ENCODE measurements at places on chromosomes 11 and 22.

DNA sequence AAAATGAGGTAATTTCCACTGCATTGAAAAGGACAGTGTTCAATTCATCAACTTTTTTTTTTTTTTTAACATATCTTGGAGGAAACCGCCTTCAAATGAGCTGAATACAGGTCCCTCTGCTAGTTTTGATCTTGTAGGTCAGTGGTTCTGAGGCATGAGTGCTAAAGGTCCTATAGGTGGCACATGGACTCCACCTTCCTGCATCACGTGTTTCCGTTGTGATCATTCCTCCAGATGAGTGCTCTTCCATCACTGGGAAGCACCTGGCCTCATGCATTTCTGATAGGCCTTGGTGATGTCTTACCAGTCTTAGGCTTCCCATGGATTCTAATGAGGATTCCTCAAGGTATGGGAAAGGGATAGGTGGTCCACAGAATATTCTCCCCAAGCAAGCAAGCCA lies 37.8 kb downstream of the FDX1 start:
- DNase-seq, result no peak

DNA sequence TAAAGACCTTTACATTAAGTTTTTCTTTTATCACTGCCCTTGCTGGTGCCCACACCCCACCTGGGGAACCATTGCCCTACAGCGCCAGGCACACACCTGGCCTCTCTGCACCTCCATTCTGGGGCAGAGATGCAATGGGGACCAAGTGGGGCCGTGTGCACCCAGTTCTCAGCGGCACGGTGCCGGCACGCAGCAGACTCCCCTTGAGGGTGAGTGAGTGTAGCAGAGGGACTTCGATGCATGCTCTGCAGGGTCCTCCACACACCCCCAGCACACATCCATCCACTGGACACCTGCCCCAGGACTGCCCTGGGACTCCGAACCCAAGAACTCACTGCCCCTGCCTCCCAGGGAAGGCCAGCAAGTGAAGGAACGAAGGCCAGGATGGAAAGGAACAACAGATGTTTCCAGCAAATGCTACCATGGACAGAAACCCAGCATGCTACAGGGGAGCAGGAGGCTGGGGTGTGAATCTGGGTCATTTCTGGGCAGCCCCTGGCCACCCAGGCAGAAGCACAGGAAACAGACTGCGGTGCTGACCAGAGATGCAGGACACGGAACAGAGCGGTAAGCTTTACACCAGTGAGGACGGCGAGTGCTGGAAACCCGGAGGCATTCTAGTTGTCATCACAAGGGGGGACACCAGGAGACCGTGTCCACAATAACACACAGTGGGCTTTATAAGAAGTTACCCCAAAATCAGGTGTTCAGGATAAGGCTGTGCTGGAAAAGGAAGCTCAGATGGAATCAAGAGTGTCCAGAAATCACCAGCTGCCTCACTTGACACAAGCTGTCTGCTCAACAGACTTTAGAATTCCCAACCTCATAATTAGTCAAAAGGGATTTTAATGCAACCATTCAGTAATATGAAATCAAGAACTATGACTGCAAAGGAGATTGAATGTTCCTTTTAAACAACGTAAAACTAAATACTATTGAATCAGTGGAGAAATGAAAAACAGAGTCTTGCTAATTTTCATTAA lies 32.7 kb upstream of the MOB2 start:
- DNase-seq, result no peak

- DNase-seq, result no peak
Measured at GRCh38 chr11:69312453-69313404, 18.8 kb downstream of the MYEOV start.

GRCh38 chr11:18705651-18706281 lies 7.2 kb downstream of the TMEM86A start:
- no peak for DNase-seq

- no peak for DNase-seq
Measured at GRCh38 chr11:104776501-104777170, 121.6 kb downstream of the CASP12 start.

Measured in caudate nucleus (tissue), 63 donors.